ENCODE measurements at places on chromosomes 13 and 19.

DNA sequence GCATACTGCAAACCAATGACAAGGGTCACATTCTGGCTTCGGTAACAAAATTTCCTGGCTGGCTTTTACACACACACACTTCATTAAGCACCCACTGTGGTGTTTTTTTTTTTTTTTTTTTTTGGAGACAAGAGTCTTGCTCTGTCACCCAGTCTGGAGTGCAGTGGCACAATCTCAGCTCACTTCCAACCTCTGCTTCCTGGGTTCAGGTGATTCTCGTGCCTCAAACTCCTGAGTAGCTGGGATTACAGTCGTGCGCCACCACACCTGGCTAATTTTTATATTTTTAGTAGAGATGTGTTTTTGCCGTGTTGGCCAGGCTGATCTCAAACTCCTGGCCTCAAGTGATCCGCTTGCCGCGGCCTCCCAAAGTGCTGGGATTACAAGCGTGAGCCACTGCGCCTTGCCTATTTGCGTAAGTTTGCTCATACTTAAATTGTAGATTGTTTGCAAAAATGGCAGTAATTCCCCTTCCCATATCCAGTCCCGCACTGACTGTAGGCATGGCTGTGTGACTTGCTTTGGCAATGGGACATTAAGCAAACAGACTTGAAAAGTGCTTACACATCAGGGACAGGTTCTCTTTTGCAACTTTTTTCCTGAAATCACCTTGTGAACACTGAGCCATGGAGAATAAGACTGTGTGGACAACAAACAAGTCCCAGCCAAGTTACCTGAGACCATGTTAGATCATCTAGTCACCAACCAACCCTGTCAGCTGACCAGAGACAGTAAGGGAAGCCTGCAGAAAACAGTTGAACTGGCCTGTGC is 42.1 kb upstream of the EBPL start:
- DNase-seq: no peak

DNA sequence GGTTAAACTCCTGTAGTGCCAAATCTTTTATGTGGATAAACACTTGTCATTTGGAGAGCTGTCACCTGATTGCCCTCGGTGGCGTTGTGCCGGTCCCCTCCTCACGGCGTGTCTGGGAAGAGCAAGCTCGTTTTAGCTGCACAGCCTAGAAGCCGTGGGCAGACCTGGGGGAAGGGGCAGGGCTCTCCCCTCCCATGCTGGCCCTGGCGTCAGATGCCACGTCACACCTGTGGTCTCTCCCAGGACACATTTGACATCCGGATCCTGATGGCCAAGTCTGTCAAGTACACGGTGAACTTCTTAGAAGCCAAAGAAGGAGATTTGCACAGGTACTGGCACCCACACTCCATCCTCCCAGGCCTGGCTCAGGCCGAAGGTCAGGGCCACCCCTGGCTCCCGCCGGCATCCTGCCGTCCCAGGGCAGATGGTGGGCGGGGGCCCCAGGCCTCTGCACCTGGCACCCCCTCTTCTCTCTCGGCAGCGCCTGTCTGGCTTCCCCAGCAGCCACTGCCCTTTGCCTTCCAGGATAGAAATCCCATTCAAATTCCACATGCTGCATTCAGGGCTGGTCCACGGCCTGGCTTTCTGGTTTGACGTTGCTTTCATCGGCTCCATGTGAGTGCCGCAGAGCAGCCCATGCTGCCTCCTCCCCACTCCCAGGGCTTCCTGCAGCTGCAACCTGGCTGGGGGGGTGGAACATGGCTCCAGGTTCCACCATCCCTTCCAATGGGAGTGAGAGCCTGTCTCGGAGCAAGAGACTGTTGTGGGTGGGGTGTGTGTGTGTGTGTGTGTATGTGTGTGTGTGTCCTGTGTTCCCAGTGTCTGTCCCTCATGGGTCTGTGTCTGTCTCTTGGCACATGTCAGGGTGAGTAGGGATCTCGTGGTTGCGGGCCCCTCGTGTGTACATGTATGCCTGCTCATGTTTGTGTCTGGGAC is 8.8 kb downstream of the YIPF2 start:
- DNase-seq: no peak

GRCh38 chr19:55907286-55907685 is 24.9 kb downstream of the NLRP13 start:
- no peak for DNase-seq

DNA sequence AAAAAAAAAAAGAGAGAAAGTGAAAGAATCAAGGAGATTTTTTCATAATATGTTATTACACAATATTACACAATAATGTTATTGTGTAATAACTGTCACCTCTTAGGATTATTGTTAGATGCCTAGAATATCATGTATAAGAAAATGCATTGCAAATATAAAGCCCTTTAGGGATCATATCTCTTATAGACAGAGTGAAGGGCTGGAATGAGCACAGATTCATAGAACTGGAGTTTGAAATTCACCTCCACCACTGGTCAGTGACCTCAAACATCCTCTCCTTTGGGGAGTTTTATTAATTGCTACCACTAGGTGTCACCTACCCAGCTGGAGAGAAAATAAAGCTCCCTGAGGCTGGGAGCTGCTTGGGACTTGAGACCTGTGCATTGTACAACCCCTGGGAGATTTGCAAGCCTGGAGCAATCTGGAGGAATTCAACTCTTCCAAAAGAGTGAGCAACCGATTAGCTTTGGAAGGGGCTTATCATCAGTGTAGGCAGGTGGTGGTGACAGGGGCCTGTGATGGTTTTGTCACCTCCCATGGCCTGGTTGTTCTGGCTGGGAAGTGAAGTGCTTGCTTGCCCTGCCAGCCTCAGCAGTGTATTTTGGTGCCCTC is 30.3 kb upstream of the FRY start:
- DNase-seq: peak; percentile 41

Measured in astrocyte of the spinal cord (primary cell).